ENCODE measurements at places on chromosomes 3 and 15.

- no peak for DNase-seq
Observed at GRCh38 chr15:67953299-67953698, 100.8 kb upstream of the PIAS1 start.

GRCh38 chr3:81459733-81460132 lies 301.7 kb downstream of the GBE1 start:
- DNase-seq: no peak

DNA sequence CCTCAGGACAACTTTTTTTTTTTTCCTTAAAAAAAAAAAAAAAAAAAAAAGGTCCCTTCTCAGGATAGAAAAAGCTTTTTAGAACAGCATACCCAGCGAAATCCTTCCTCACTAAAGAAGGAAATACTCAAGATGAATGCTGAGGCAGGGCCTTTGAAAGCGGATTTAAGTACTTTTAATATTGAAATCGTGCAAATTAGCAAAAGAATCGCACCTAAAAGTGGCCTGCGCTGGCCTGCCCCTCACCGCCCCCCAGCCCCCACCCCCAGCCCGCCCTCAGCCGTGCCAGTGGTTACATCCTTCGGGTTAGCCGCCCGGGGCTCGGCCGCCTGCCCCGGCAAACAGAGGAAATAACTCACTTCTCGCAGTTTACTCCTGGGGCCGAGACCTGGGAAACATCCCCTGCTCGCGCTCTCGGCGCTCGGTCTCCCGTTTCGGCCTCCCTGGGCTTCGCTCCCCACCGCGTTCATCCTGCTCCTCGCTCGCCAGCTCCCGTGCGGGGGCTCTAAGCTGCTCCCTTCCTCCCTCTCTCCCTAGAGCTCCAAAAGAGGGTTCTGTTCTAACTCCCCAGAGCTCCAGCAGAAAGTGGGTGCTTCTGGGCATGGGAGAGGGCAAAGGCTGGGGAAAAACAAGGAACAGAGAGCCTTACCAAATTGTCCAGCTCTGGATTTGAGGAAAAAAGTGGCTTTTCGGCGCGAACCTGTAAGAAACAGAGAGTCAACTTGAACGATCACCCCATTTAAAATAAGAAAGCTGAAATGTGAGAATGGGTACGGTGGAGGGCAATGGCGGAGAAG lies 5.2 kb downstream of the MEIS2 start:
- DNase-seq: no peak

GRCh38 chr15:75809986-75810750 lies 33.1 kb upstream of the UBE2Q2 start:
- peak; percentile 36 for DNase-seq

DNA sequence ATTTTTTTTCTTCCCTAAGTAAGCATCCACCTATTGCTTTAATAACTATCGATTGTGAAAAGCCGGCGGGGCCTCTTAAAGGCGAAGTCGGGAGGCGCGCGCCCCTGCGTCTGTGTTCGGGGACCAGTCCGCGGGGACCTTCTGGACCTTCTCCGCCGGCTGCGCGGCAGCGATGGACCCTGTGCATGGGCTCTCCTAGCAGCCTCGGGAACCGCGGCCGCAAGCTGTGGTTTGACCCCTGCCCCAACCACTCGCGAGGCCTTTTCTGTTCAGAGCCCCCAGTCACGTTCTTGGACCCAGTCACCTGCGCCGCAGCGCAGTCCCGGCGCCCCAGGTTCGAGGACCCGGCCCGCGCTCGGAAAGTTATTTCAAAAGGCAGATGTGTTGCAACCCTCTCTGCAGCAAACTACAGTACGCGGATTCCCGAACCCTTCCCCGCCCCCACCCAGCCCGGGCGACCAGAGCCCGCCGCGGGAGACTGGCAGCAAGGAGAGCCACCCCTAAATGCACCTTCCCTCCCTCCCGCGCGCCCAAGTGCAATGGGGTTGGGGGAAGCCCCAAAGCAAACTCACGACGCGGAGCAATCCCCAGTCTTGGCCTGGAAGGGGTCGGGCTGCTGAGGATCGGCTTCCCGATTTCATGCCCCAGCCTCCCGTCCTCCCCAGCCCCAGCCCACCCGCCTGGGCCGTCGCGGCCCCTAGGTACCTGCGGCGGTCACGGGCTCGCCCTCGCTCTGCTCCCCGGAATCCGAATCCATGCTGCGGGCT lies 684 bp downstream of the TNFAIP8L3 start:
- DNase-seq: no peak

GRCh38 chr3:12980596-12981290 lies 92.5 kb downstream of the IQSEC1 start:
- DNase-seq: no peak

DNA sequence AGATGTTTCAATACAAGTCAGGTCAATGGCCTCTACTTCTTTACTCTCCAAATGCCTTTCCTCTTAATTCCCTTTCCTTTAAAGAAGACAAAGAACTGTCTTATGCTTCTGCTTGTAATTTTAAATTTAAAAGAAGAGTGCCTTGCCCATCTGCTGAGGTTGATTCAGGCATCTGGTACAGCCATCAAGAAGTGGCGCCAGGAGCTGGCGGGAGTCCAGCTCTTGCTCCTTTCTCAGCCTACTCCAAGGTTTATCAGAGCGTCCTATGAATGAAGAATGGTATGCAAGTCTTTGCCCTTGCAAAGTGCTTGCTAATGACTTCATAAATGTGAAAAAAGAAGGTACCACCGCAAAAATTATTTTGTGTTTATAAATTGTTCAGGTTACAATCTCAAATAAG lies 294.6 kb upstream of the TGFBR2 start:
- no peak for DNase-seq

- DNase-seq: no peak
Observed at GRCh38 chr3:184807549-184807948, 4.4 kb upstream of the VPS8 start.

GRCh38 chr3:191347228-191347627 lies 16.9 kb upstream of the UTS2B start:
- no peak for DNase-seq

GRCh38 chr3:45640724-45641361 lies 46.3 kb downstream of the LIMD1 start:
- no peak for DNase-seq

DNA sequence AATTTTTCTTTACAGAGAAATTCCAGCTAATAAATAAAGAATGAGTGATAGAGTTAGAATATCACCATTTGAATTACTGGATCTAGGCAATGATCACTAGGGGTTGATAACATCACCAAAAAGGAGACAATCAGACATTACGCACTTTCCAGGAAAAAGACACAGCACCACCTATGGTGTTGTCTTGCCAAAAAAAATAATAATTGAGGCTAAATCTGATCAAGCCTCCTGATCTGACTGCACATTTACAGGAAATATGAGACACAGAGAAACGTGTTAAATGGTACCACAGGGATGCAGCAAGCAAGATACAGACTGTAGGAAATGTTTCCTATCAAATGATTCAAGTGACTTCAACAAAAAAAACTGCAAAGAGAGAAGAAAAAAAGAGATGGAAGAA lies 92.8 kb downstream of the EOMES start:
- no peak for DNase-seq

DNA sequence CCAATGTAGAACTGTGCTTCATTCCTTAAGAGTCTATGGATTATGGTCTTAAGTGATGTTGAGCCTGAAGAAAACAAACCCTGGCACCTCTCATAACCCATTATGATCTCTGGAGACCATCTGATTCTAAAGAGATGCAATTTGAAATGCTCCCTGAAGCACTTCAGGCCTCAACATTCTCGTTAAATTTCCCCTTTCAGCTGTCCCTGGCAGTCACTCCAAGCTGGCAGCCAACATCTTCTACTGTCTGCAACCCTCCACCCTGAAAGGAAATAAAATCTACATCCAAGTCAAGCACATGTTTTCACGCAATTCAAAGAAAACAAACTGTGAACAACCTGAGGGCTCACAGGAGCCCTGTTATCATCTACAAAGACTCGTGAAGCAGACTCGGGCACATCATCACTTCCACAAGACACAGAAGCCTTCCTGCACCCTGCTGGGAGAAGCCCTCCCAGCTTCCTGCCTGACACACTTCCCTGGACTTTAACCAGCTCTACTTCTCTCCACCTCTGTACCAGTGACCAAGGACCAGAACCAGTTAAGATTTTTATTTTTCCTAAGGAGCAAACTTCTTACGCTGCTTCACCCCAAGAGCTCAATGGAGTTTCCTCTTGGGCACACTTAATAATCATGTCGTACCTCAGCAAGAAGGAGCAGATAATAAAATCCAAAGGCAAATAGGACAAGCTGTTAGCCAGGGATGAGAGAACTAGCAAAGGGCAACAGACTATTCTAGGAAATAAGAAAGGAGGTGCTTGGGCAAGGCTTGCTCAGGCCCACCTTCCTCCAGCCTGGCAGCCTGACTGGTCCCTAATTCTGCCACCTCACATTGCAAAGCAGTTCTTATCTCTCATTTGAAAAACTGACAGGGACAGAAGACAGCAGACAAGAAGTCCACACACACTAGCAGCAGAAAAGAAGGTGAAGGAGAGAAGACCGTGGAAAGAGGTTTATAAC lies 67.1 kb downstream of the MAGI1 start:
- DNase-seq: no peak

DNA sequence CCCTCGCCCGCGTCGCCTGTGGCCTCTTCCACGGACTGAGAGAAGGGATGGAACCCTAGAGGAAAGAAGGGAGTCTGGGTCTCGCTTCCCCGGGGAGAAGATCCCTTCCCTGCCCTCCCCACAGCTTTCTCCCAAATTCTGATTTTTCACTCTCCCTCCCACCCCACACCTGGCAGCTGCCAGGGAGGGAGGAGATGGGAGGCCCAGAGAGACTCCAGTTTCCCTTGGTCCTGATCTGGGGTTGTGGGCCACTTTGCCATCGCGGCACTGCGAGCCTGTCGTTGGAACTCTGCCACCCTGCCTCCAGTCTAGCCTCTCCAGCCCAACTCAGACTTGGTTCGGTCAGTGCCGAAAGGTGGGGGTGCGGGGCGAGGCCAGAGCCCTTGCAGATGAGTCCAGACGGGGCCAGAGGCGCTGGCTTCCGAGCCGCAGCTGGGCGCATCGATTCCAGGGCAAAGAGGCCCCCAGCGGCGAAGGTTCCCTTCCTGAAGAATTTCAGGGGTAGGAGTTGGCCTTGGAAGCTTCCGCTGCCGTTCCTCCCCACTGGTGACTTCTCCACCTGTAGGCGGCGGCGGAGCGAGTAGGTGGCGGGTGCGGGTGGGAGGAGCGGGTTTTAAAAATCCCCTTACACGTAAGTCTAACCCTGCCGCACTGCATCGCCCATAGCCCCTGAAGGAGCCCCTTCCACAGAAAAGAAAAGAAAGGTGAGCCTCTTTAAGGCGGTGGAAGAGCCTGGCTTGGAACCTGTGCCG lies 5.2 kb downstream of the WNT5A start:
- no peak for DNase-seq

DNA sequence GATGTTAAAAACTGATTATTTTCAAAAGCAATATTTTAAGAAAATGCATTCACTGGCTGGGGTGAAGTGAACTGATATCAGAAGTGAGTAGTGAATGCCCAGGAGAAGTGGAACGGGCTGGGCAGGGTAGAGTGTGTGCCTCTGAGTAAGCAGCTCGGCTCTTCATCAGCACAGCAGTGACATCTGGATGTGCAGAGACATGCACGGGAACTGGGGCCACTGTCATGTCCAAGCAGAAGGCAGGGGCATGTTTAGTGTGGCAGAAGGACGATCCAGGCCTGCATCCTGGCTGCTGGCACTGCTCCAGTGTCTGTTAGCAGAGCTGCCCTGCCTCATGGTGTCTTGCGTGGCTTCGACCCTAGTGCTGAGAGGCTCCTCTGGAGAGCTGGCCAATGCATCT lies 305.6 kb upstream of the LRRFIP2 start:
- DNase-seq: no peak

DNA sequence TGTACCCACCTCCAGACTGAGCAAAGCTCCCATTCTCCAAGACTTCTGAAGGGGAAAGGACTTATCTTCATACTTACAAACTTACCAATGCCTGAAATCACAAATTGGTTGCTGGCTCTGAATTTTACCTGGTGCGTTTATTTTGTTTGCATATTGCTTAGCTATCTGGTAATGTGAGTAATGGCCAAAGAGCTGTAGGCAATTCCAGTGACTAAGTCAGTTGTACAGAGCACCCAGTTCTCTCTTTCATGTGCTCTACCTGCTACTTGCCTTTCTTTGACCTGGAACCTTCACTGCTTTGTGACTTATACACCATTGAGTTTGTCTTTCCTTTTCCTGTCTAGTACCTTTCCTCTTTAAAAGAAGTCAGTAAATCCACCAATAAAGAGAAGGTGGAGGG lies 755.9 kb upstream of the LMCD1 start:
- DNase-seq: no peak

- DNase-seq: no peak
Observed at GRCh38 chr3:194469977-194470376, 16.8 kb downstream of the ATP13A3 start.

DNA sequence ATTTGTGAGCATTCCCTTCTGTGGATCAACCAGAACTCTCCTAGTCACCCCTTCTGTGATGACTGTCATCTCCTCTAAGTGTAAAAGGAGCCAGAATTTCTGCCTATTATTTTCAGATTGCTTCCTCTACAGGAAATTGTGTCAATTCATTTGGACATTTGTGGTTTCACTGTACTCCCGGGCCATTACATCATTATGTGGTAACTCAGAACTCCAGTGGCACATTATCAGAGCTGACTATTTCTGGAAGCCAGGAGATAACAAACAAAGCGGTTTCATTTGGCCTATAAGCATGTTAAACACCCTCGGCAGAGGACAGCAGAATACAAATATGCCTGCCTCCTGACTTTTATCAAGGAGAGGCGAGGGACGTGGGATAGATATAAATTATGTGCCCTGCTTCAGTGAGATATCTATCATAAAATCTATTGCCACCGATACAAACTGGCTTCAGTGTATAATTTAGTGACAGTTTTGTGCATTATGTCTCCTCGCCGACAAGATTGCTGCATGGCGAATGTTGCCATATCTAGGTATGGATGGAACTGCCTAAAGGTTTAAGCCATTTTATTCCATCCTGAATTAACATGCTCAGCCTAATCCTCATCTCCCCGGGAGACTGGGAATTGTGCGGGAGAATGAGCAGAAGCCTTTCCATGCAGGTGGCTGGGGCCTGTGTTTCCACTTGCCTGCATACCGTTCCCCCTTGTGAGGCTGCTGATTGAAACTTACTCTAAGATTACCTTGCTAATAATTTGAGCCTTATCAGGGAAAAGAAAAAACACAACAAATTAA lies 193.4 kb upstream of the SEMA6D start:
- DNase-seq: no peak

- DNase-seq: peak; percentile 37
Observed at GRCh38 chr15:27017168-27017809, 46.3 kb downstream of the GABRG3 start.

- no peak for DNase-seq
Observed at GRCh38 chr15:39918688-39919385, 1.2 kb downstream of the GPR176 start.

DNA sequence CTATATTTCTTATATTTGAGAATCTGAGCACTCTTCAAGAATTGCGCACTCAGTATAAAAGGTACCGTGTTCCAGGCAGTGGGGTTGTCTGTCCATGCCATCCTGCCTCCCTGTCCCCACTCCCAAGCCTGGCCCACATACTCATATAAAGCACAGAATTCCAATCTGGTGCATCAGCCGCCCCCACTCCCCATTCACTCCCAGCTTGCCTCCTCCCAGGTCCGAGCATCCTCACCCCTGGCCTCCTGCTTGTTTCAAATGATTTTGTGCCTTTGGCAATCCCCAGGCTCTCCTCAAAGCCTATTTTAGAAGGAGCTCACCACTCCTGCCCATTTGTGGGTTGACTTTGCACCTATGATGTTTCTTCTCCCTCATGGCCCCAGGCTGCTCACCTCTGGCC lies 22.2 kb upstream of the IGF1R start:
- DNase-seq: no peak

All from NCI-H774 (cell line).